ENCODE measurements at places on chromosomes 4 and X.
A peak's percentile ranks its signal among the peaks of the same experiment; 100 is the strongest.

GRCh38 chr4:181021213-181021612 is 1222.0 kb upstream of the TENM3 start:
- no peak for DNase-seq

- no peak for DNase-seq
These were observed 338.9 kb downstream of the DHX15 start for GRCh38 chr4:24245491-24245820.

DNA sequence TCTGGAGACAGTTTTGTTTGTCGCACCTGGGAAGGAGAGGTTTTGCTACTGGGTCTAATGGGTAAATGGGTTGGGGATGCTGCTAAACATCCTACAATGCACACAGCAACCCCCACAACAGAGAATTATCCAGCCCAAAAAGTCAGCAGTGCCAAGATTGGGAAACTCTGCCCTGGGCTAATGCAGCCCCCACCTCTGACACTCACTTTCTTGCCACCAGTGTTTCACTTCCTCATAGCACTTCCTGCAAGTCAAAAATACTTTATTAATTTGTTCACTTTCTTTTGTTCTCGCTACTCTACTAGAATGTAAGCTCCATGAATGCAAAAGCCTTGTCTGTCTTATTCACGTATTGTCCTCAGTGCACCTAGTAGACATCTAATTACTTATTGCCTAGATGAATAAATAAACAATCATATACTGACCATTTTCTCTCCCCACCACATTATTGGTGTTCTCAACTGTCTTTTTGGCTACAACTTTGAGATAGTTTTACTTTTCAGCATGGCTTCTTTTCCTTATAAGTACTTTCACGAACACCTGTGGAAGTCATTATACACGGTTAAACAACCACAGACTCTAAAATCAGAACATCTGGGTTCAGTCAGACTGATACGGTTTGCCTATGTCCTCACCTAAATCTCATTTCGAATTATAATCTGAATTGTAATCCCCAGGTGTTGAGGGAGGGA is 82.0 kb upstream of the PITX2 start:
- no peak for DNase-seq

- no peak for DNase-seq
These were observed 8.4 kb downstream of the PNMA6E start for GRCh38 chrX:153392642-153393321.

DNA sequence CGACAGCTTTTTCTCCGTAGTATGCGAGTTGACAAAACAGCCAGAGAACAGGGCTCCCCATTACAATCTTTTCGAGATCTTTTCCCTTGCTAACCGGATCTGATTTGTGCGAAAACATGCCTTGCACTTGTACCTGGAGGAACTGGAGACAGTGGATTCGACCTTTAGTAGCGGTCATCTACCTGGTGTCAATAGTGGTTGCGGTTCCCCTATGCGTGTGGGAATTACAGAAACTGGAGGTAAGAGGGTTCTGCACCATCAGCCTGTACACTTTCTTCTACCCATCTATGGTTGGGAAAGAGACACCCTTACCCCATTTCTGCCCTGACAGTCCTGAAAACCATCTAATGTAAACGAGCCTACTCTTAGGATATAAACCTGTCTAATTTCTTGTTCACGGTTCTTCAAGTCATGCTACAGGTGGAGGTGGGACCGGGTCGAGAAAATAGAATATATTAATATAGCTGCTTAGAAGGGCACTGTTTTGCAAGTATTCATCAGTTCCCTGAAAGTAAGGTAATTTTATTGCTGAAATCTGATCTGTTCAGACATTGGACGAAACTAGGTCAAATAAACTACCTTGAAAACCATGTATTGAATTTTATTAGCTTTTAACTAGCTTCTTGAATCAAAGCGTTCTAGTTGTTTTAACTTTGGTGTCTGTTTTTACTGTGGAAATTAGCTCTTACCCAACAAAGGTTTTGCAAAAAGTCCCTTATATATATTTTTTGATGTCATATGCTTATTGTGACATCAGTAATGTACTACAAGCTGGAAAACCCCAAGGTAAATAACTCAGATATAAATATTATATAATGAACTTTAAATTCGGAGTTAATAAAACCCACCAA is 869 bp downstream of the TMEM184C start:
- no peak for DNase-seq

GRCh38 chr4:28555866-28556265 is 1695.2 kb downstream of the STIM2 start:
- no peak for DNase-seq

DNA sequence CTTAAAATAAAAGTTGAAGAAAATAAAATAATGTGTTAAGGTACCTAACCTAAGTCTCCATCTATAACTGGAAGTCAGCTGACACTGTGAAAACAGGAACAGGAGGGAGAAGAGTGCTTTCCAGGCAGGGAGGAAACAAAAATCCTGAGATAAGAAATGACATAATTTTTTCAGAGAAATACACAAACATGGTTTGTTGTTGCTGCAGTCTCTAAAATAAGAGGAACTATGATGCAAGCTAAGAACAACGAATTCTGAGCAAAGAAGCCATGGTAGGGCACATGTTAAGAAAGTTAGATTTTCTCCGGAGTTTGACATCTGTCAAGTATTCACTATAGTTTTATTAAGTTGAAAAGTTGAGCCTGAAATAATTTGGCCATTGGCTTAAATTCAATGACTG is 26.9 kb downstream of the PAPSS1 start:
- no peak for DNase-seq

- peak; percentile 64 for DNase-seq
These were observed 45.0 kb downstream of the RTL9 start for GRCh38 chrX:110403441-110404238.

GRCh38 chr4:152927737-152928136 is 8.4 kb upstream of the FHDC1 start:
- no peak for DNase-seq

DNA sequence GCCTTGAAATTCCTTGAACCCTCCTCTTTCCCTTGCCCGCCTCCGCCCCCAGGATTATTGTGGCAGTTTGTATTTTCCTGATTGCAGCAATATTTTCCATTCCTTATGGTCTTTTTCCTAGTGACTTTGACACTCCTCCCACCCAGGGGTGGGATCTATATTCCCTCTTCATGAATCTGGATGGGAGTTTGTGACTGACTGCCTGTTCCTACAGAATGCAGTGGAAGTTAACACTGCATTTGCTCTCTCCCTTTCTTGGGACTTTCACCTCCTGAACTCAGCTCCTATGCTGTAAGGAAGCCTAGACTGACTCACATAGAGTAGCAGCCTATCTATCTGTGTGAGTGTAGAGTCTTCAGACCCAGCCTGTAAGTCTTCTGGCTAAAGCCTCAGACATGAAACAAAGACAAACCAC is 2.2 kb downstream of the FUNDC2 start:
- no peak for DNase-seq

- no peak for DNase-seq
These were observed 9.9 kb downstream of the ABCG2 start for GRCh38 chr4:88148560-88148959.

DNA sequence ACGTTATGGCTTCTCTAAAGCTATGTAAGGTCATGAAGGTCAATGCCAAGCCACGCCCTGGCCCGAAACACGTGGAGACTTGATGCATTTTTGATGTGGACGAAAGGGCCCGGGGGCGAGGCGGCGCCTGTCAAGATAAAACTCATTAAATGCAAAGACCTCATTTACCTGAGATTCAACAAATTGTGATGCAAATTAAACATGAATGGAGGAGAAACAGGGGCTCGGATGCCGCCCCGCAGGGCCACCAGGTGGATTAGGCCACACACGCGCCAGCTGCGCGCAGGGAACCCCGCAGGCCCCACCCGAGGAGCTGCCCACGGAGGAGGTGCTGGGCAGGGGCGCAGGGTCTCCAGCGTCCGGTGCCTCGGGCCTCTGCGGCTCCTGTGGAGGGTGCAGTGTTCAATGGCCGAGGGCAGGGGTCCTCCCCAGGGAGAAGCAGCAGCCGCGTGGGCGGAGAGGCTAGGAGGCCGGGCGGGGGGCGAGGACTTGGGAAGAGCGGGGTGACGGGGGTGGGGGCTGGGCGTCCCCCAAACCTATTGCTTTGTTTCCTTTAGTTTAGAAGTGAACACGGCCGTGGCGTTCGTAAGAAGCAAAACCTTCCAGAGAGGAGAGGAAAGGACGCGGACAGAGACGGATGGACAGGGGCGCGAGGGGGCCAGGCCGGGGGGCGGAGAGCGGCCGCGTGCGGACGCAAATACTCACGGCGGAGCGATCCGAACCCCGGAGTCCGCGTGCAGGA is 40.4 kb downstream of the CPLX1 start:
- no peak for DNase-seq

DNA sequence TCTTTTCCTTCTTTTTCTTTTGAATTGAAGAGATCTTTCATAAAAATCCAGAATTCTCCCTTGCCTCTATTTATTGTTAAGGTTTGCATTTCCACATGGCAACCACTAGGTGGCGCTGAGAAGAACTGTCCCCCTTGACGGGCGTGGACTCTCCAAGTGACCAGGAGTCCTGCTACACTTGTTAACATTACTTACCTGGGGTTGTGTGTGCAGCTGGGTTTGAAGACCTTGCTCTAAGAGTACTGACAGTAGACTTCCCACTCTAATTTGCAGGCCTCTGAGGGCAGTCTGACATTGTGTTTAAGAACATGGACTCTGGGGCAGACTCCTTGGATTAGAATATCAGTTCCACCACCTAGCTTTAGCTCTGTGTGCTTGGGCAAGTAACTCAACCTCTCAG is 52.8 kb downstream of the GPRIN3 start:
- peak; percentile 13 for DNase-seq

- no peak for DNase-seq
These were observed 207.4 kb upstream of the APOOL start for GRCh38 chrX:84796321-84796720.

DNA sequence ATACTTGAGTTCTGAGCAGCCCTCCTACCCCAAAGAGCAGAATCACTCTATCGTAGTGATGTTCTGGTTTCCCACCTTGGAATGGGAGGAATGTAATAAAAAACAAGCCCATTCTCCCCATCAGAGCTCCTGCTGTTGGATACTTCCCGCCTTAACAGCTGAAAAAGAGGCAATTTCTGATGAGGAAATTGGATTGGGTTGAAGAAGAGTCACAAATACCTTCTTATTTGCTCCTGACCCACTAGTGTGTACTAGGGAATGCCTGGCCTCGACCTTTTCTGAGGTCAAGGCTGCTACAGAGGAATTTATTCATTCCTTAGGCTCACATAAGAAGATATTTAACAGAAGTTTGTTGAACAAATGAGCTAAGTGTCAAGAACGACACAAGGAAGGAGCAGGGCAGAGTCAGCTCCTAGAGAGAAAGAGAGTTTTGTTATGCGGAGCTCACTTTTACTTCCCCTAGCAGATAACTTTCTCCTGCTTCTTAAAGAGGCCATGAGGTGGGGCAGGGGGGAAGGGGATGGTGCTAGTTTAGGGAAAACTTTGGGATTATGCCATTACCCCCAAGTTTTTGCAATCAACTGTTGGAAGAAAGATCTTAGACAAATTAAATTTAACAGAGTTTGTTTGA is 273.8 kb upstream of the CLNK start:
- DNase-seq = no peak

- no peak for DNase-seq
These were observed 1957.4 kb upstream of the TENM3 start for GRCh38 chr4:180285796-180286195.

DNA sequence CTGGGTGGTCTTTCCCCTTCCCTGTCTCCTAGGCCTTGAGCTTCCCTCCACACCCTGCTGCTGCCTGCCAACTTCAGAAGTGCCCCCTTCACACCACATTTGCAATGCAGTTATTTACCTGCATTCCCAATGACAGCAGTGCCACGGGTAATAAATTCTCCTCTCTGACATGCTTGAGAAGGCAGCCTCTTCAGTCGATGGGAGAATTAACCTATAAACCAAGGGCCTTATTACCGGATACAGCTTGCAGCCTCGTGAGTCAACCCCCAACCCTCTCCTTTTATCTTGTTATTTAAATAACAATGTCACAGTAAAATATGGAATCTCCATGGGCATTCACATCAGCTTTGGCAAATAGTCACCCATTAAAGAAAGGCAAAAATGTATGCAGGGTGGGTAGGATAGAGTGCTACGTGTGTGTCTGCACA is 34.7 kb upstream of the LGI2 start:
- no peak for DNase-seq

GRCh38 chr4:57410331-57411052 is 300.3 kb upstream of the IGFBP7 start:
- DNase-seq = no peak

- DNase-seq = no peak
These were observed 115.7 kb upstream of the TEX13C start for GRCh38 chrX:125203737-125204578.

DNA sequence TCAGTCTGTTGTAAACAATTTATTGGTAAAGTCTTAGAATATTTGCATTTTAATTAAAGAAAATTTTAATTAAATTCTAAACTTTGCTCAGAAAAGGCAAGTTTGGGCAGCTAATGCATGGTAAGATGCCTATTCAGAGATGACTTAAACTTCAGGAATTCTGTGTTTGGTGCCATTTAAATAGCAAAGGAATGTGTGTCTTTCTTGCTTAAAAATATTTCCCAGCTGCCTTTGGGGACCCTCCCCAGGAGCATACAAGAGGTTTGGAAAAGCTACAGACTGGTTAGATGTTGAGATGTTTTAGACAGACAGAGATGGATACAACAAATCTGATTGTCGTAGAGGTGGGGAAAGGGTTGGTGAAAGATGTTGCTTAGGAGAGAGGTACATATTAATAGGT is 36.5 kb downstream of the AFF2 start:
- no peak for DNase-seq

GRCh38 chr4:48633657-48634056 is 143.6 kb downstream of the ZAR1 start:
- DNase-seq = no peak

GRCh38 chr4:81870275-81870674 is 398.6 kb upstream of the RASGEF1B start:
- DNase-seq = no peak

DNA sequence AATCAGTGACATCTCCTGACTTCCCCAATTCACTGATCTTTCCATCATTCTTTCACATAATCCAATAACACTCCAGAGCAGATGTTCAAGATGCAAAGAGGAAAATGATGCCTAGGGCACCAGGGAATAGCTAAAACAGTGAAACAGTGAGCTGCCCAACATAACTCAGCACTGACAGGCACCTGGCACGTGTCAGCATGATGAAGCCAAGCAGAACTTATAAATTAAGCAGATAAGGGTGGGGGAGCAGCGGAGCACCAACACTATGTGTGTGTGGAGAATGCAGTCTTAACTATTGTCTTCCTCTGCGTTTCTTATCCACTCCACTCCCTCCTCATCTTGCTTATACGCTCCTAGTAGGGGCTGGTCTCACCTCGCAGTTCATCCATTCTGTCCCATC is 89.4 kb downstream of the AMMECR1 start:
- DNase-seq = no peak

DNA sequence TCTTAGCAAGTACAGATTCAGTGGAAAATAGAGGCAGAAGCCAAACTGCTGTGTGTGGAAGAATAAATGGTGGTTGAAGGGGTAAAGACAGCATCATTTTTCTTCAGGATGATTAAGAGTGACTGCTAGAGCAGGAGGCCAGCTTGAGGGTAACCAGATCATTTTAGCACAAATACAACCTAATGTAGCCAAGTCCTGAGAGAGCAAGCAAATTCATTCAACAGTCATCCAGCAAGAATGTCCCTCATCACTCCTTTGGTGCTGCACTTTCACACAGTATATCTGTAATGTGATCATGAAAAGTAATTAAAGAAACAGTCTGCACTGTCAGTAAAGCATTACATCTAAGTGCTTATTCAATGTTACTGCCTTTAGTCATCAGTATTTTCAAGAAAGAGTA is 44.8 kb downstream of the NPFFR2 start:
- no peak for DNase-seq

Measured in HFFc6 (cell line).